ENCODE measurements at places on chromosomes 16 and 17.

DNA sequence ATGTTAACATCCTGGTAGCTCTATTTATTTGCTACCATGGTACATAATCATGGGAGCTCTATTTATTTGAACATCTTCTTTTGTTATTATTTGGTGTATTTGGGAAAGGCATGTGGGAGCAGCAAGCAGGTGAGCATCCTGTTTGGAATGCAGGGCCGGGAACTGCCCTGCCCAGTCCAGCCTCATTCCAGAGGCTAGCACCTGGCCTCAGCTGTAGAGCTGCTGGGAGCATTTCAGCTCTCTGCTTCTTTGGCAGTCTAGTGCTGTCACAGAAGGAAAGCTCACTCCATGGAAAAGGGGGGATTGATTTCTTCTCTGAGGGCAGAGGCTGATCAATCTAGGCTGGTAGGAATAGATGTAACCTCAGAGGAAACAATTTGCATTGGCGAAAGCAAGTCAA is 112.5 kb downstream of the WWOX start:
- DNase-seq: no peak

- no peak for DNase-seq
Measured at GRCh38 chr16:30561089-30561816, 3.1 kb upstream of the ZNF764 start.

GRCh38 chr16:51696376-51696775 is 545.3 kb upstream of the SALL1 start:
- no peak for DNase-seq

GRCh38 chr16:57809276-57810196 is 7.2 kb upstream of the KIFC3 start:
- DNase-seq: no peak

- no peak for DNase-seq
Measured at GRCh38 chr17:31561469-31562375, 170.2 kb downstream of the RAB11FIP4 start.

GRCh38 chr17:50108556-50108955 is 13.4 kb downstream of the PDK2 start:
- no peak for DNase-seq

GRCh38 chr17:28327031-28327607 is 8.1 kb downstream of the TMEM97 start:
- no peak for DNase-seq

- DNase-seq: no peak
Measured at GRCh38 chr16:50622029-50622428, 59.1 kb downstream of the SNX20 start.

DNA sequence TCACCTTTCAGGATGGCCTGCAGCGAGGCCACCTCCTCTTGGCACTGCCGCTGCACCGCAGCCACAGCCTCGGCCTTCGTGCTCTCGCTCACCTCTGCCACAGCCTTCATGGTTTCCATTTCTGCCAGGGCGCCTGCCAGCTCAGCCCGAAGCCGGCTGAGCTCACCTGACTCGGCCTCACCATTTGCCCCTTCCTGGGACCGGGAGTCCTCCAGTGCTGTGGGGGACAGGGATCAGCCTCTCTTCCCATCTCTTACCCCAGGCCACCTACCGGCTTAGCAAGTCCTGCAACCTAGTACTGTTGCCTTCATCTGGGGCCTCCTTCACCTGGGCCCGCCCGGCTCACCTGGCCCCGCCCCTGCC is 658 bp downstream of the RABEP2 start:
- no peak for DNase-seq

DNA sequence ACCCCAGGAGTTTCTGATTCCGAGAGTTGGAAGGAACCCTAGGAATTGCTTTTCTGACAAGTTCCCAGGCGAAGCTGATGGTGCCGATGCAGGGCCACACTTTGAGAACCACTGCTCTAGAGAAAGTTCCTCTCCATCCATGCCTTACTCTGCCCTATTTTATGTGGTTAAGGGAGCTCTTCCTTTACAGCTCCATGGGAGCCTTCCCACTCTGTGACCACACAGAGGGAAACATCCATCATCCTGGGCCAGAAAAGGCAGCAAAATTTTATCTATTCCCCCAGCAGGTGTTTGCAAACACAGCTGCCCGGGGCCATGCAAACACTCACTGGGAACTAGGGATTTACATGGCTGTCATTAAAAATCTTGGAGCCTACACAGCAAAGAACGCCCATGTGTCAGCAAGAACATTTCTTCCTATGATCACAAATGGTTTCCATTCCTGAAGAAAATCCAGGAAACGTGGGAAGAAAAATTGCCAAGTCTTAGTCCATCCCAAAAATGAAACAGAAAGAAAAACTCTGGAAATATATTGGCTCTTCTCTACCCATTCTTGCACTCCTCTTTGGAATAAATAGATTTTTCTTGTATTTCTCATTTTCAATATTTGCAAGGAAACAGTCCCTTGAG is 252.7 kb downstream of the PMP22 start:
- no peak for DNase-seq

DNA sequence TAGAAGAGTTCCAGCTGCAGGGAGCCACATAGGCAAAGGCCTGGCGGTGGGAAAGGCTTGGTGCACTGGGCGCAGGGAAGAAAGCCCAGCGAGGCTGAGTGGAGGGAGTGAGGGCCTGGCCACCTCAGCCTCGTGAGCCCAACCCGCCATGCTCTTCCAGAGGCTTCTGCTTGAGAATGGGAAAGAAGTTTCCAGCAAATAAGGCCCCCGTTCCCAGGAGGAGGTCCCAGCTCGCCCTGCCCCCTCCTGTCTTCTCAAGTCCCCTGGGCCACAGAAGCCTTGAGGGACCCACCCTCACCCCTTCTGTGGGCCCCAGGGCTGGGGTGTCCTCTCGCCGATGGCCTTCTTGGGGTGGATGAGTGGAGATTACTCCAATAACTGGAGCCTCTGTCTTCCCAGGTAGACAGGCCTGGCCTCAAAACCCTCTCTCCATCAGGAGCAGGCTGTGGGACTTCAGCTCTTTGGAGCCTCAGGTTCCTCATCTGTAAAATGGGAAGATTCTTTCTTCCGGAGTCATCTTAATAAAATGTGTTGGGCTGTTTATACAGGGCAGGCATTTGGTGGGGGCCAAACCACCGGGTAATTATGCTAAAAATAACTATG is 933 bp upstream of the SNN start:
- DNase-seq: no peak

DNA sequence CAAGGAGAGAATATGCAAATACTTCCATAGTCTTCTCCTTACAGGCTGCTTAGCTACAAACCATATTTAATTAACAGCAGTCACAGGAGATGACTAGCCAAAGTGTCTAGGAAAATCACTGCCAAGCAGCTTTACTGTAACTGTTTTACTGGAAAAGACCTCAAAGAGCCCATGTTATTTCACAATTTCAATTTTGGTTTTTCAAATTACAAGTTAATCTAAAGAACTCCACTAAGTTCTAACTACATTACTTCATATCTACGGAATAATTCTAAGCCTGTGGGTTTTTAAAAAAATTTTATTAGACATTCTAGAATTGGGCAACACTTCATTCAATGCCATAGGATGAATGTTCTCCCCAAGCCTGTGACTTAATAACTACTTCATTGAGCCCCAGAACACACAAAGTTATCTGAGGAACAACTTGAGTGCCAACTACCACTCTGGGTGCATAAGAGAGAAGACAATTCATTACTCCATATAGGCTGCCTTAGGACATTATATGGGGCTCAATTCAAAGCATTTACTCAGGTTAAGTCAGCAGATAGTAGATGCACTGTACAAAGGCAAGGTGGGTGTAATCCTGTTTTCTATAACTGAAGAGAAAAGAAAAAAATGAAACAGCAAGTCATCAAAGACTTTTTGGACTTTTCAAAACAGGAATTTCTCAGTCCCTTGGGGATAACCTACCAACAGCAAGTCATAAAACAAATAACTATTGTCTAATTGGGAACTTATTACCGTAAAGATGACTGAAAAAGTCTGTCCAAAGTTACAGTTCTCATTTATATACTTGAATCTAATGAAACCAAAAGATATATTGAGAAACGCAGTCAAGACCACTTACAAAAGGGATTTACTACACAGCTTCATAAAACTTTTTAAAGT is 33.0 kb downstream of the STAT3 start:
- DNase-seq: no peak

DNA sequence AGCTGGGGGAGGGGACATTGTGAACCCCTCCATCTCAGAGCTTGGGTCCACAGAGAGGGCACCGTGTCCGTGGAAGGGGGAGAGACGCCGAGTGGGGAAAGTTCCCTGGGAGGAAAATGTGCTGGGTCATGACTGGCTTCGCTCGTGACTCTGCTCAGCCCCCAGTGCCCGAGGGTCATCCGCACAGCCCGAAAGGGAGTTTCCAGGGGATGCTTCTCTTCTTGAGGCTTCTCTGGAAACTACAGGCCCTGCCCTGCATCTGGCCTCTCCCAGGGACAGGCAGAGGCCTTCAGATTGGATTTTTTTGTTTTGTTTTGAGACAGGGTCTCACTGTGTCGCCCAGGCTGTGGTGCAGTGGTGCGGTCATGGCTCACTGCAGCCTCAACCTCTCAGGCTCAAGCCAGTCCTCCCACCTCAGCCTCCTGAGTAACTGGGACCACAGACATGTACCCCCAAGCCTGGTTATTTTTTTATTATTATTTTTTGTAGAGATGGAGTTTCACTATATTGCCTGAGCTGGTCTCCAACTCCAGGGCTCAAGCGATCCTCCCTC is 9.8 kb upstream of the GSE1 start:
- no peak for DNase-seq

DNA sequence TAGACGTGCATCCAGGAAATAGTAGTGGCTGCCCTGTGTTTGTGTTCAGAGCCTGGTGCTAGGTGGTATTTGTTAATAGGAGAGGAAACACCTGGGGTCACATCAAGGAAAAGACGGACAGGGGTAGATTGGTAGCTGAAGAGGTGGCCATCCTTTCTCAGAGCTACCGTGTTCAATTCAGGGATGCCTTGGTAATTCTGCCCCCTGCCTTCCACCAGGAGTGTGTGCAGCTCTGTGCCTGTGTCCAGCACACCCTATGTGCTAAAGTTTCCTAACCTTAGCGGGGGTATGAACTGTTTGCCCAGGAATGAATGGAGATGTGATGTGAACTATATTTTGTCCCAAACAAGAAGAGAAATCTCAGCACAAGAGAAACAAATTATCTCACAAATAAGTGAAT is 174.1 kb upstream of the MPHOSPH6 start:
- no peak for DNase-seq

GRCh38 chr17:72419866-72420774 is 299.3 kb downstream of the SOX9 start:
- no peak for DNase-seq
